AG04449 (cell line): ENCODE measurements at places on chromosomes 3 and 15.
A peak's percentile ranks its signal among the peaks of the same experiment; 100 is the strongest.

- no peak for DNase-seq
Measured at GRCh38 chr3:38853011-38853410, 37.0 kb upstream of the SCN10A start.

DNA sequence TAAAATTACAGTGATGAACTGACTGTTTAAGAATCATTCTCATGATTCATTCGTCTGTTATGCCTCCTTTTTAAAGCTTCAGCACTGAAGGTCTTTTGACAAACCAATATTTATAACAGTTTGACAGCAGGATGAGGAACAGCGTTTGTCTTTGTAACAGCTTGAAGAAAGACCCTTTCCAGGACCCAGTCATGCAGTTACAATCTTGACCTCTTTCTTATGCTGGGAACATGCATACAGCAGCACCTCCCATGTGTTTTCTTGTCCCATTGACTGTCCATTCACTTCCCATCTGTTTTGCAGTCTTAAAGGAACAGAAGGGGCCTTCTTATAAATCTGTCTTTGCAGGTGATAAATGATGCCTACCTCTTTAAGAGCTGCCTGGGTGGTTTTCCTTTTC, 87.2 kb downstream of the OPA1 start:
- DNase-seq, result no peak

GRCh38 chr3:188217011-188217463, 63.1 kb downstream of the LPP start:
- no peak for DNase-seq

- peak; percentile 70 for DNase-seq
Measured at GRCh38 chr3:58161435-58162398, 49.1 kb downstream of the DNASE1L3 start.

- no peak for DNase-seq
Measured at GRCh38 chr3:49158103-49158709, 7.9 kb downstream of the CCDC71 start.

DNA sequence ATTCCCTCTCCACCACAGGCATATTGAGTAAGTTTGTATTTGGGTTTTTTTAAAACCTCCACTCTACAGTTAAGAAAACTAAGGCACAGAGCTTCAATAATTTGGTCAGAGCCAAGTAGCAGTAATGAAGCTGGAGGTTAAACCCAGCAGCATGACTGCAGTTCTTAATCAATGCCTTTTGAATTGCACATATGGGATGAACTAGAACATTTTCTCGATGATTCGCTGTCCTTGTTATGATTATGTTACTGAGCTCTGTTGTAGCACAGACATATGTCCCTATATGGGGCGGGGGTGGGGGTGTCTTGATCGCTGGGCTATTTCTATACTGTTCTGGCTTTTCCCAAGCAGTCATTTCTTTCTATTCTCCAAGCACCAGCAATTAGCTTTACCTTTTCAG, 1.6 kb upstream of the CCR5 start:
- DNase-seq, result no peak

- DNase-seq, result no peak
Measured at GRCh38 chr15:93152951-93153350, 63.9 kb upstream of the RGMA start.

DNA sequence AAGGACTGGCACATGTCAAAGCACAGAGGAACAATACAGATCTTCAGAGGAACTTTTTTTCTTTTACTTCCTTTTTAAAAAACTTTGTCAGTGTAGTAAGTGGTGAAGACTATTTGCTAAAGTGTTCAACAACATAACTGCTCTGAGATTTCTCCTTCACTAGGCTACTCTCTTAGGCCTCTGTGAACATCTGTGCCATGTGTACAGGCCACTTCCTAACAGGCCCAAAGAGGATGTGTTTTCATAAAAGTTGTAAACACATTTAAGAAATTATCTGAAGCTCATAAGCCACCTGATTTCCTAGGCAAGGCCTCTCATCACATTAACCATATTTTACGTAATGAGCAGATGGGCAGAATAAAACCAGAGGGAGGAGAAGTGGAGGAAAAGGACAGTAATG, 235.4 kb downstream of the FHIT start:
- DNase-seq, result no peak

DNA sequence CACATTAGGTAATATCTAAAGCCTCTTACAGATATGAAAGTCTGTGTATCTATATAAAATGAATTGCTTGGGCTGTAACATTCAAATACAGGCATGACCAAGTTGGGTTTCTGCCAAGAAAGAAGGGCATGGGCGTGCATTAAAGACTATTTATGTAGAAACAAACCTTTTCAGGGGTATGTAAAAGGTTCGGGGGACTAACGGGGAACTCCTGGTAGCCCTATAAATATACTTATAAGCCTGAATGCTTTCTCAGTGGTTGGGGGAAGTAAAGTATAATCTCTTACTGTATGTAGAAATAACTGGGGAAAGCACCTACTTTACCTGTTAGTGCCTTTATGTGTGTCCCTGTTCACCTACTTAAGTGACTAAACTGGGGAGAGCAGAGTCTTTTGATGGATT, 154.5 kb upstream of the TBL1XR1 start:
- no peak for DNase-seq

DNA sequence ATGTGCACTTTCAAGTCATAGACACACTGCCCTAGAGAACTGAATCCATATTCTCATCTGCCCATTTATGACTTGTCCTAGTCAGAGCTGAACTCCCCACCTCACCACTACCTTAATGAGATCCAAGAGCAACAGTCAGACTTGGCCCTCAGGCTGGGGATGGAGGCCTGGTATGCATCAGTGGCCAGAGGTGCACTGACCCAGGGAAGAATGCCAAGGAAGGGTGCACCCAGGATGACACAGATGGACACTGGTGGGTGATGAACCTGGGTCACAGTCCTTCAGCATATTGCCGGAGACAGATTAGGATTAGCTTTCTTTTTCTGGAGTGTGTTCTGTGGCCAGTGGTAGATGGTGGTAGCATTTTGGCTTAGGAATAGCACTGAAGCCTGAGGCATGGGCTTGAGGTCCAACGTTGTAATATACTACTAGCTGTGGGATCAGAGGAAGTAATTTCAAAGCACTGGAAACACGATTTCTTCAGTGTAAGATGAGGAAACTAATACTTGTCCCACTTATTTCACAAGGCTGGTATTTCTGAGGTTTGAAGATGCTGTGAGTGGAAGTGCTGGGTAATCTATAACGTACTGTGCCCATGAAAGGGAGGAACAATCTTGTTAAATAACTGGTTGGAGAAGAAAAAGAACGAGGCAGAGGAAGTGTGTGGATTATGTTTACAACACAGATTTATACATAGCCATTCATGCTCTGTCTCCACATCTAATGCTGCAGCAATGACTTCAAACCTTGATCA, 265.0 kb downstream of the THRB start:
- no peak for DNase-seq

DNA sequence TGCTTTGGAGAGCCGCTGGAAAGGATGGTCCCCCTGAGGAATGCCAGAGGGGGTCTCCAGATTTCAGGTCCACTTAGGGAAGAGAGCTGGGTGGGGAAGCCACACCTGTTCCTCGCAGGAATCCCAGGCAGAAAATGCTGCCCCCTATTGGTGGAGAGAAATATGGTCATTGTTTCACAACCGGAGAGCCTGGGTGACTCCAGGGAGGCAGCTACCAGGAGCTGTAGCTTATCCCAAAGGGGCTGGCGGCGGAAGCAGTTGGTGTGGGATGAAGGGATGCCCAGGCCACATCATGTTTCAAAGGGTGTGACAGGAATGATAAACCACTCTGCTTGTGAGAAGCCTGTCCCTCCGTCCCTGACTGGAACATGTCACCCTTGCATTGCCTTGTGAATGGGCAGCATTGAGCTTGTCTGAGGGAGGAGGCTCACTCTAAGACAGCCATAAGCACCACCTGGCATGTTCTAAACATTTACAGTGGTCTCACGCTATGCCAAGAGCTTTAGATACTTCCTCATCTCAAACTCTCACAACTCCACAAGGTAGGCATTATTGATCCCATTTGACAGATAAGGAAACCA, 34.5 kb downstream of the POMGNT2 start:
- no peak for DNase-seq
